RPMI7951 (cell line): ENCODE measurements at places on chromosomes 2 and 18. TPM values are rescaled to one million over a fixed set of nuclear protein-coding genes. Genes with fewer than 3 reads are reported as not detected.
A peak's percentile ranks its signal among the peaks of the same experiment; 100 is the strongest.

- DNase-seq, result no peak
These were observed 51.7 kb downstream of the ADI1 start for GRCh38 chr2:3467654-3468053.

GRCh38 chr2:216499641-216500218 is 1.1 kb downstream of the RPL37A start:
- DNase-seq, result no peak

- peak; percentile 82 for DNase-seq
These were observed 139.9 kb downstream of the THADA start for GRCh38 chr2:43455731-43456642.

GRCh38 chr2:152198499-152198898 is 22.9 kb upstream of the STAM2 start:
- no peak for DNase-seq

DNA sequence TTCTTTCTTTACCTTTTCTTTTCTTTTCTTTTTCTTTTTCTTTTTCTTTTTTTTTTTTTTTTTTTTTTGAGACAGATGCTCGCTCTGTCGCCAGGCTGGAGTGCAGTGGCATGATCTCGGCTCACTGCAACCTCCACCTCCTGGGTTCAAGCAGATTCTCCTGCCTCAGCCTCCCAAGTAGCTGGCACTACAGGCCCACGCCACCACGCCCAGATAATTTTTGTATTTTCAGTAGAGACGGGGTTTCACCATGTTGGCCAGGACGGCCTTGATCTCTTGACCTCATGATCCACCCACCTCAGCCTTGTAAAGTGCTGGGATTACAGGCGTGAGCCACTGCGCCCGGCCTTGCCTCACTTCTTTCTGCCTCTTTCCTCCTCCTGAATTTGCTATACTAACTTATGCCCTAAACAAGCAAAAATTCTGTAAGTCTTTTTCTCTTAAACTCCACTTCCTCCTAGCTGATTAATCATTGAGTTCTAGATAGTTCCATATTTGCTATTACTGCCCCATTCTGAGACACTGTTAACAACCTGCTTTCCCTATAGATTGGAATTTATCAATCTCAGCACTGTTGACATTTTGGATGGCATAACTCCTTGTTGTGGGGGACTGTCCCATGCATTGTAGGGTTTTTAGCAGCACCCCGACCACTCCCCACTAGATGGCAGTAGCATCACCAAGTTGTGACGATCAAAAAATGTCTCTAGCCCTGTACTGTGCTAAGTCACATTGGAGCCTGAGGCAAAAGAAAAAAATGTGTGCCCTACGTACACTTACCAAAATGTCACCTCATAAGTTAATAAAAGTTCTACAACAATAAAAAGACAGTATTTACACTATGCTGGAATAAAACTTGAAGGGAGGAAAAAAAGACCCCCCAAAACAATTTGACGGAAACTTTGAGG is 16.4 kb upstream of the THADA start:
- DNase-seq, result peak; percentile 69

DNA sequence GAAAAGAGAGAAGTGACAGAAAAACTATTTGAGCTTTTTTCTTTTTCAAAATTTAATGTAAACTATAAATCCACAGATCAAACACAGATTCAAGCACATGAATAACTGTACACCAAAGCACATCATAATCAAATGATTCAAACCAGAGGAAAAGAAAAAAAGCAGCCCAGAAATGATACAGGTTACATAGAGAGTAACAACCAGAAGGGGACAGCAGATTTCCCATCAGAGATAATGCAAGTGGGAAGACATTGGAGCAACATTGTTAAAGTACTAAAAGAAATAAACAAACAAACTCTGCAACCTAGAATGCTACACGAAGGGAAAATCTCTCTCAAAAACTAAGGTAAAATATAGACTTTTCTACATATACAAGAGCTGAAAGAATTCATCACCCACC is 34.5 kb downstream of the CMPK2 start:
- DNase-seq, result no peak

GRCh38 chr2:78979380-78980151 is 45.9 kb upstream of the REG3G start:
- peak; percentile 1 for DNase-seq

- DNase-seq, result no peak
These were observed 55.9 kb downstream of the CABLES1 start for GRCh38 chr18:23191232-23191631.

DNA sequence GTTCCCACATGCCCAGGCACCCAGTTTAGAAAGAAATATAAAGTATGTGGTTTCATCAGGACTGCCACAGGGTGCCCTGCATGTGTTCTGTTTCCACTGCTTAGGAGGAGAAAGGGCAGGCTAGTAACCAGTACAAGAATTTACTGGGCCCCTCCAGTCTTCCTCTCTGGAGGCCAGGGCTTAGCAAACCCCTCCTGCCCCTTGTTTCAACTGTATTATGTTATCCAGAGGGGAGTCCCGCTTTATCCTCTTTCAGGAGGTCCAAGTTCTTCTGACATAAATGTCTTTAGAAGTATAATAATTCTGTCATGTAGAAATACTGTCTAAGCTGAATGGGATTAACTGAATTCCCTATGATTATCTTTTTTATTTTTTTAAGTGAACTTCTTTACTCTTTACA is 132.1 kb downstream of the WDSUB1 start:
- no peak for DNase-seq

- DNase-seq, result no peak
These were observed 18.9 kb downstream of the GRHL1 start for GRCh38 chr2:9970200-9971044.

DNA sequence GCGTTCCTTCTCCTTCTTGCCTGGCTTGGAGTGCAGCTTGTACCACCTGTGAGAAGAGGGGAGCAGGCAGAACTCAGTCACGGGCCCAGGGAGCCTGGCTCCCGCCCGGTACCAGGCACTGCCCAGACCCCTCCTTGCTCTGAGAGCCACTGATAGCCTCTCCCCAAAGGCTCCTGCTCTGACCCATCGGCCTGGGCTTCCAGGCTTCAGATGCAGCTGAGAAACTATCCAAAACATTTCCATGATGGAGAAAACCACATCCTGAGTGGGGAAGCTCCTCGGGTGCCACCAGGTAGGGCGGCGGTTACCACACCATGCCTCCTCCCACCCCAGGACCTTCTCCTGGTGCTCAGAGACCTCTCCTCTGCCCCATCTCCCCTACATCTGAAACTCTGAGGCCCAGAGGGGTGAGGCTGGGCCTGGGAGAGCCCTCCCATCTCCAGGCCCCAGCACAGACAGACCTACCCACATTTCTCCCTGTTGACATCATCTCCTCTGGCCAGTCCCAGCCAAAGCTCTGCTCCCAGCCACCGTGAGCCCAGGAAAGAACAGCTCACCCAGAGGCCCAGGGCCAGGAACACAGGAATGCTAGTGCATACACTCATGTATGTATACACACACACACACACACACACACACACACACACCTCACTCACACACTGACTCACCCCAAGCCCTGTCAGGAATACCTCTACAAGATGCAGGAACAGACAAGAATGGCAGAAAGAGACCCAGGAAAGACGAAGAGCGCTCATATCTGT is 17.9 kb upstream of the SFXN5 start:
- DNase-seq, result peak; percentile 94

DNA sequence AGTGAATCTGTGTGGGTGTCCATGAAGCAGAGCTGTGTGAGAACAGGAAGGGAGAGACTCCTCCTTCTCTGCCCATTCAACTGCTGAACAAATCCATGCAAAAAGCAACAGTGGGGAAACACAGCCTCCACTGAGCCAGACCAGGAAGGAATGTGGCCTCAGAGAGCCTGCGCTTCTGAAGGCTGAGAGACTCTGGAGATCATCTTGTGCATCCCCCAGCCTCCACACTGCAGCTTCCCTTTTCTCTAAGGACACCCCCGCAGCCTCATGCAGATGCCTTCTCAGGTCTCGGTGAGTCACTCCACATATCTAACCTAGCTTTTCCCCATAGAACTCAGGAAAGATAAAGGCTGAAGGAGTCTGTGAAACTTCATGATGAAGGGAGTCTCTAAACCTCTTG is 402.9 kb downstream of the TNS1 start:
- DNase-seq, result no peak

DNA sequence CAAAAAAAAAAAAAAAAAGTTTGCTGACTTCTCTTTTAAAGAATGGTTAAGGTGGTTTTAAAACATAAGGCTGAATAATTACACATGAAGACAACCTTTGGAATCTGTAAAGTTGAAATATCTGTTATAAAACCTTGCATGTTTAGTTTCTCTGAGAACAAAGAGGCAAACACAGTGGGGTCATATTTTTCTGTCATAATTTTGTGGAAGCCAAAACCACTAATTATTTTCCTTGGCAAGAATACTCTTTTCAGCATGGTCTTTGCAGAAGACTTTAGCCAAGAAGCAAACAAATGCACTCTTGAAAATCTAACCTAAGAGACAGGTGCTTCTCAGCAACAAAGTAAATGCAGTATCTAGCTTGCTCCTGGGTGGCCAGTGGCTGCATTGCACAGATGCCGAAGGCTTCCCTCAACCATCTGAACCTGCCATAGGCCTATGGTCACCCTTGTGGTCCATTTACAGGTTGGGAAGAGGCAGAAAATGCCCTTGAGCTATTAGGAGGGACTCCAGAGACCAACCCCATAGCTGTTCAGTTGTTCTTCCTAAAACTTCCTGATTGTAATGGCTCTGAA is 44.8 kb downstream of the ZAP70 start:
- DNase-seq, result no peak

- no peak for DNase-seq
These were observed 41.8 kb upstream of the KLF11 start for GRCh38 chr2:10001586-10001985.

DNA sequence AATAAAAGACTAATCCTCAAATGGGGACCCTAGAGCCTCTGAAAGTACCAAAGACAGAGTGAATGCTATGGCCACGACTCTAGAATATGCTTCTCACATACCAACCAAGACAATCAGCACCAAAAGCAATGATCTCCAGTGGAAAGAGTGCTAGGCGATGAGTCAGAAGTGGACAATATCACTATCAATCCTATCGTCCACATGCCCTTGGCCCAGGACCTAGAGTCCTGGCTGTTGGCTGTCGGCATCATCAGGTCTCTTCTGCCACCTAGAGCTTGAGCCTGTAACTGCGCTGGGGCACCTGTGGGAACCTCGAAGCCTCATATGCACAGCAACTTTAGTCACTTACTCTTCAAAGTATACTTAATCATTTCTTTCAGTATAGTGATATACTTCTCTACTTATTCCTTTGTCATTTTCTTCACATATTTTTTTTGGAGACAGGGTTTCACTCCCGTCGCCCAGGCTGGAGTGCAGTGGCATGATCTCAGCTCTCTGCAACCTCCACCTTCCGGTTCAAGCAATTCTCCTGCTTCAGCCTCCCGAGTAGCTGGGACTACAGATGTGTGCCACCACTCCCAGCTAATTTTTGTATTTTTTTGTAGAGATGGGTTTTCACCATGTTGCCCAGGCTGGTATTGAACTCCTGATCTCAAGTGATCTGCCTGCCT is 29.7 kb downstream of the NOL10 start:
- DNase-seq, result peak; percentile 89

GRCh38 chr18:21254576-21254975 is 12.5 kb downstream of the GREB1L start:
- no peak for DNase-seq

DNA sequence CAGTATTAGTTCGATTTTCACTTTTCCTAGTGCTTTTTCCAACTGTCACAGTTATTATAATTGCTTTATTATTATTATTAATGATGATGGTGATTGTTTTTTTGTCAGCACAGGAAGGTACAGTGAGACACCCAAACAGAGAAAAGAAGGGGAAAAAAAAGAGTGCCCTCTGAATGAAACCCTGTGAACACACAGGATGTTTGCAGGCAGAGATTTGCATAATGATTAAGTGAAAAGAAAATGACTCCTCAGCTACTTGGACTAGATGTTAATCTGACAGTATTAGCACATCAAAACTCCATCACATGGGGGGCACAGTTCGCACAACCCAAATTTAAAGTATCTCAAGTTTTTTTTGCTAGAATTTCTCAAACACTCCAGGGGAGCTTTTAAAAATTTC is 32.9 kb downstream of the ADD2 start:
- DNase-seq, result no peak

DNA sequence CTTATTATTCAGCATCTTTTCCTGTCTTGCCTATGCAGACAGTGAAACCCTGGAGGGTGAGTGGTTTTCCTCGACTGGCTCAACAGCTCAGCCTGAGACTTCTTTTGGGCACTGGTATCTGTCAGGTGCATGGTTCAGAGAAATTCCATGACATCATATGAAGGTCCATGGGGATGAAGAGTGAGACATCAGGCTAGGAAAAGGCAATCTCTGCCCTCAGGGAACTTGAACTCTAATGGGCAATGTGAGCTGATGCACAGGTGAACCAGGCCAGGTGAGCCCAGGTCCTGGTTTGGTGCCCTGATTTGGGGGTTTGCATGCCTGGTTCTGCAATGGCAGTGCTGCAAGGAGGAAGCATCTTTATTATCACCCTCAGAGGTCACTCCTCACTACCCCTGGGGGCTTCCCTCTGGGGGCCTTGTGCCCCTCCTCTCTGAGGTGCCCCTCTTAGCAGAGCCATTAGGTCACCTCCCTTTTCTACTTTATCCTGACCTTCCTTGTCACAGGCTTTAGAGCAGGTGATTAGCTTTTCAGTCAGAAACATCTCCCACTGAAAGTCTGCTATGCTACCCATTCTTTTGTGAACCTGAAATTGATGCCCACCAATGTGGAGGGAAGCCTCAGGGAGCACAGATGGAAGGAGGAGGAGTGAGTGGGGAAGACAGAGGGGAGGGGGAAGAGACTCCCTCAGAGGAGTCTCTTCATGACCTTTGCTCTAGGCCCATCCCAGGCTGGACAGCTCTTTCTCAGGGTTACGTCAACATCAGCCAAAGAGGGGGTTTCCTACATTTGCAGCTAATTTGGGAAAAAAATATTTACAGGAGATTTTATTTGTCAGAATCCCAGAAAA is 47.3 kb downstream of the MERTK start:
- no peak for DNase-seq

GRCh38 chr2:3265981-3266924 is 111.4 kb downstream of the EIPR1 start:
- DNase-seq, result no peak

DNA sequence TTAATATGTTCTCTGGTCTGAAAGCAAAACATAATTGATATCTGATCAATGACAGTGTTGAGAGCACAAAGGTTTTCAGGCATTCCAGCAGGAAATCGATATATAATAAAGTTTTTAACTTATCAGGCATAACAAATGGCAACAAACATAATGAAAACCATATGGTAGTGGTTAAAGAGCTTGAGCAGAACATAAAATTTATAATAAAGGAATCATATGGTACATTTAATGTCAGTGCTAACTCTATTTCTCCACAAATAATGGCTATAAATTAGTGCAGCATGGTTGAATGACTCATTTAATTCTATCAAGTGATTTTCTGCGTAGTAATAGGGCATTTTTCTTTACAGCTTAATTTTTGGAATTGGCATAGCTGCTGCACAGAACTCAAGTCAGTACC is 306.2 kb downstream of the FSIP2 start:
- no peak for DNase-seq

IGFBP5 gene
- 22.4 and 25.0 TPM in 2 replicates for total RNA-seq

DPP4 gene
- total RNA-seq, result 2.8 and 3.1 TPM in 2 replicates

ADD2 gene
- not detected in 2 replicates for total RNA-seq

CLK1 gene
- total RNA-seq, result 78.1 and 106 TPM in 2 replicates

UGT1A5 gene
- not detected in 2 replicates for total RNA-seq

GALNT5 gene
- 10.6 TPM in 2 replicates for total RNA-seq

AQP12B gene
- total RNA-seq, result not detected in 2 replicates

MERTK gene
- 0.10 TPM in 1 of 2 replicates, not detected in the other for total RNA-seq
